ENCODE measurements at places on chromosomes 7 and 10.

DNA sequence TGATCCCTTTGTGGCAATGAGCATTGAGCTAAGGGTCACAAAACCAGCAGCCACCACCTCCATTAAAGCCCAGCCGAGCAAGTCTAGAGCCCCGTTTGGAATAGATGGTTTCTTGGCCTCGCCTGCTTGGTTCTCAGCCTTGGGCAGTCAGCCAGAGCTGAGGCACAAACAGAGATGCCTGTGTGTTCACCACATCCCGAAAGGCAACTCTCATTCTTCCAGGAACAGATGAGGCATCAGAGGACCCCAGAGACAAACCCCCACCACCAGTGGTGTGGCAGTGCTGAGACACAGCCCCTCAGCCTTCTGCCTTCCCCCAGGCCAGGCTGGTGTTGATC is 203.3 kb upstream of the ZMIZ1 start:
- DNase-seq = no peak

DNA sequence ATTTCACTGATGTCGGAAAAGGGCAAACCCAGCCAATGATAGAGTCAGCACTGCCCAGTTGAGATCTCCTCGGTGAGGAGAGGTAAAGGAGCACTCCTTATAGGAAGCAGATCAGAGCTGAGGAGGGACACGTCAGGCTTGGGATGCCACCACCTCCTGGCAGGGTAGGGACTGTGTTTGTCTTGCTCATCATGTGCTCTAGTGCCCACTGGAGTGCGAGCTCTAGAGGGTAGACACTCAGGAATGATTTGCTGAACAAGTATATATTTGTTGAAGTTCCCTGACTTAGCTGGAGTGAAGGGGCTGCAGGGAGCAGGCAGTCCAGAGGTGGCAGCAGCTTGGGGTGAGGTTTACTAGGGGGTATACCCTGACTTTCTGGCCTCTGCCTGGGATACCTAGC is 146.5 kb downstream of the NOC3L start:
- no peak for DNase-seq

- no peak for DNase-seq
These were observed 47.7 kb upstream of the MBL2 start for GRCh38 chr10:52820309-52820708.

- no peak for DNase-seq
These were observed 108.7 kb upstream of the RHOBTB1 start for GRCh38 chr10:61052469-61053205.
